Kidney tubule cell (primary cell): ENCODE measurements at places on chromosomes 6 and 20.
A peak's percentile ranks its signal among the peaks of the same experiment; 100 is the strongest.

GRCh38 chr20:23059001-23059400 is 9.5 kb upstream of the THBD start:
- no peak for DNase-seq

GRCh38 chr6:3221578-3221977 is 5.9 kb downstream of the TUBB2B start:
- no peak for DNase-seq

GRCh38 chr6:140572867-140573266 is 1198.4 kb upstream of the CITED2 start:
- no peak for DNase-seq

DNA sequence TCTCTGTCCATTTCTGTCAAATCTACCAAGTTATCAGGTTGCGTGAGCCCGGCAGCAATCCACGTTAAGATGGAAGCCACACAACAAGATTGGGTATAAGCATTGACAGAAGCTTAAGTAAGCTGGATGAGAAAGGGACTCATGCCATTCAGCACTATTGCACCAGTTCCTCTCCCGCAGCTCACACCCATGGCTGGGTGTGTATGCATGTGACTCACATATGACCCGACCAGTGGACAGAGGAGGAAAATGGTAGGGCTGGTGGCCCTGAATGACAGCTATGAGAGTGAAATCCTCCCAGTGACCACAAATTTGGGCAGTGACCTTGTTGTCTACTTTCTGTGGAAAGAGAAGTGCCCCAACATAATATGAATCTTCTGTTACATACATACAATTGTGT is 113.5 kb downstream of the OTOR start:
- no peak for DNase-seq

DNA sequence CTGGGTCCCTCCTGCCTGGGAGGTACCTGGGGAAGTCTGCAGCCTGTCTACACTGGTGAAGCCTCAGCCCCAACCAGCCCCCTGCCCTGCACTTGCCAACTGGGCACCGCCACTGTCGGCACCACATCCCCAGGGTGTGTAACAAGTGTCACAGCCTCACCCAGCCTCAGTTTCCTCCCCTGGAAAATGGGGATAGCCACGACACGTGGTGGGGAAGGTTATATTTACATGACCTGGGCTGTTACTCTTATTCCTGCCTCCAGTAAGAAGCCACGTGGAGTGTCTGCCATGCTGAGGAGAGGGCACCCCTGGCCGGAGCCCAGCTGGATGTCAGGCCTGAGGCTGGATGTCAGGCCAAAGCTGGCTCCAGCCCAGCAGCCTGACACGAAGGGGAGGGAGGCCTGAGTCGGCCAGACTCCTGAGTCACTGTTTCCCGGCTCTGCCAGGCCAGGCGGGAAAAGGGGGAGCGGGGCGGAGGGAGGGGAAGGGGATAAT is 44.9 kb downstream of the SNAI1 start:
- peak; percentile 86 for DNase-seq

DNA sequence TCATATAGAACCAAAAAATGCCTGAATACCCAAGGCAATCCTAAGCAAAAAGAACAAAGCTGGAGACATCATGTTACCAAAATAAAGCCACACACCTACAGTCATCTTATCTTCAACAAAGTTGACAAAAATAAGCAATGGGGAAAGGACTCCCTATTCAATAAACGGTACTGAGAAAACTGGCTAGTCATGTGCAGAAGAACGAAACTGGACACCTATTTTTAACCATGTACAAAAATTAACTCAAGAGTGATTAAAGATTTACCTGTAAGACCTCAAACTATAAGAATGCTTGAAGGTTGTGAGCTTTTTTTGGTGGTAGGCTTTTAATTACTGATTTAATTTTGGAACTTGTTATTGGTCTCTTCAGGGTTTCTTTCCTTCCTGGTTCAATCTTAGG is 236.0 kb upstream of the DEFB112 start:
- DNase-seq: no peak

DNA sequence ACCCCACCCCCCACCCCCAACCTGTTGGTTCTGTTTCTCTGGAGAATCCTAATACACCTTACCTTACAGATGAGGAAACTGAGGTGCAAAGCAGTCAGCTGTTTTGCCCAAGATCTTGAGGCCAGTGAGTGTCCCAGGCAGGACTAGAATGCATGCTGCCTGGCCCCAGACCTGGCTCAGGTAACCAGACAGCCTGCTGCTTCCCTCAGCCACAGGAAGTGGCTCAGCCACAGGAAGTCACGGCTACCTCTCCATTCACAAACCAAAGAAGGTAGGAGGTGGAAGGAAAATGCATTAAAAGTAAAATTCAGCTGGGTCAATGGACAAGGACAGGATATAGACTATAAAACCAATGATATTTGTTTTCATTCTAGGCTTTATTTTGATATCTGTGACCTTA is 517.6 kb downstream of the CD83 start:
- peak; percentile 52 for DNase-seq

GRCh38 chr6:152948150-152948768 is 34.6 kb downstream of the FBXO5 start:
- DNase-seq: peak; percentile 54

GRCh38 chr6:51398064-51398705 is 579.5 kb downstream of the TFAP2B start:
- no peak for DNase-seq

DNA sequence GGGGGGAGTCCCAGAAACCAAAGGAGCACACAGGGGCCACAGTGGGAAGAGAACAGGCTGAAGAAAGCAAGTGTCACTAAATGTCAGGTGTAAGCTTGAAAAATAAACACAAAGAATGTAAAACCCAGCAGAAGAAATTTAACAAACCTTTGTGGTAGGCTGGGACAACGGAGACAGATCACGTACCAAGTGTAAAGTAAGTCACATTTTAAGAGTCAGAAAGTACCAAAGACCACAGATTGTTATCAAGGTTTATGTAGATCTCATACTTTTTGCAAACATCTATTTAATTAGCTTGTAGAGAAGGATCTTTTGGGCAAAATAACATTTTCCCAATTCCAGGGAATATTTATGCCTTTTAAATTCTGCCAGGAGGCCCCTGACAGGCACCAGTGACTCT is 1.6 kb downstream of the CLIC5 start:
- DNase-seq: no peak

DNA sequence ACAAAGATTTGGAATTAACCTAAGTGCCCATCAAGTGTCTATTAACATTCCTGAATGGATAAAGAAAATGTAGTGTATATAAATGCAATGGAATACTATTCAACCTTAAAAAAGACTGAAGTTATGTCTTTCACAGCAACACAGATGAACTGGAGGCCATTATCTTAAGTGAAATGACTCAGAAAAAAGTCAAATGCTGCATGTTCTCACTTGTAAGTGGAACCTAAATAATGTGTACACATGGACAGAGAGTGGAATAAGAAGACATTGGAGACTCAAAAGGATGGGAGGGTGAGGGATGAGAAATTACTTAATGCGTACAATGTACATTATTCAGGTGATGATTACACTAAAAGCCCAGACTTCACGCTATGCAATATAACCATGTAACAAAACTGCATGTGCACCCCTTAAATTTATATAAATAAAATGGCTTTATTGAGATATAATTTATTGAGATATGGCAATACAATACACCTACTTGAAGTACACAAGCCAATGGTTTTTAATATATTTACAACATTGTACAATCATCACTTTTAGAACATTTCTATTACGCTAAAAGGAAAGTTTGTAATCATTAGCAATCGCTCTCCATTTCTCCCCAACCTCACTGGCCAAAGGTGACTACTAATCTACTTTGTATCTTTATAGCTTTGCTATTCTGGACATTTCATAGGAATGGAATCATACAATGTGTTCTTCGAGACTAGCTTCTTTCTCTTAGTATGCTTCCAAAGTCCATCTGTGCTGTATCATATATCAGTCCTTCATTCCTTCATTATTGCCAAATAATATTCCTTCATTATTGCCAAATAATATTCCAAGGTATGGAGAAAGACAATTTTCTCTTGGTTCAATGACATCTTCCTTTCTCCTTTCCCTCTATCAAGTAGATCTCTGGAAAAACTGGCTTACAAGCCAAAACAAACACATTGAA is 5.8 kb downstream of the STX7 start:
- DNase-seq: no peak

DNA sequence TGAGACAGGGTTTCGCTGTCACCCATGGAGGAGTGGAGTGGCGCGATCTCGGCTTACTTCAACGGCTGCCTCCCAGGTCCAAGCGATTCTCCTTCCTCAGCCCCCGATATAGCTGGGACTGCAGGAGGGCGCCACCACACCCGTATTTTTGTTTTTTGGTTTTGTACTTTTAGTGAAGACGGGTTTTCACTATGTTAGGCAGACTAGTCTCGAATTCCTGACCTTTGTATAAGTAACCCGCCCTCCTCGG is 115.4 kb upstream of the BTN3A2 start:
- no peak for DNase-seq

DNA sequence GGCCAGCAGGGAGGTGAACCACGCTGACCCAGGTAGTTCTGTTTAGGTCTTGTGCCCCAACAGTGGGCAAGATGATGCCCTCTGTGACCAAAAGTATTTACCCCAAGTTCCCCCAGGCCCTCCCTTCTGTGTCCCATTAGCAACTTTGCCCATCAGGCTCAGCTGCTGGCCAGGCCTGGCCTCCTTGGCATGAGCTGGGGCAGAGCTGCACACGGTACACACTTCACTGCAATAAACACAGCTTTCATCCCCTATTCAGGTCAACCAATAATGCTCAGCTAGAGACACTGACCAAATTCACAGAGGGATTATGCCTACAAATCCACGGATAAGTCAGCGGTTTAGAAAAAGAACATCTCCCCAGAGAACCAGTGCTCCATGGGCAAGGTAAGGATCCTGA is 103.7 kb downstream of the SLC23A2 start:
- DNase-seq: no peak

- DNase-seq: peak; percentile 29
Measured at GRCh38 chr6:39209360-39209811, 19.9 kb downstream of the KCNK5 start.

GRCh38 chr6:157600807-157601206 is 219.8 kb downstream of the ZDHHC14 start:
- no peak for DNase-seq

DNA sequence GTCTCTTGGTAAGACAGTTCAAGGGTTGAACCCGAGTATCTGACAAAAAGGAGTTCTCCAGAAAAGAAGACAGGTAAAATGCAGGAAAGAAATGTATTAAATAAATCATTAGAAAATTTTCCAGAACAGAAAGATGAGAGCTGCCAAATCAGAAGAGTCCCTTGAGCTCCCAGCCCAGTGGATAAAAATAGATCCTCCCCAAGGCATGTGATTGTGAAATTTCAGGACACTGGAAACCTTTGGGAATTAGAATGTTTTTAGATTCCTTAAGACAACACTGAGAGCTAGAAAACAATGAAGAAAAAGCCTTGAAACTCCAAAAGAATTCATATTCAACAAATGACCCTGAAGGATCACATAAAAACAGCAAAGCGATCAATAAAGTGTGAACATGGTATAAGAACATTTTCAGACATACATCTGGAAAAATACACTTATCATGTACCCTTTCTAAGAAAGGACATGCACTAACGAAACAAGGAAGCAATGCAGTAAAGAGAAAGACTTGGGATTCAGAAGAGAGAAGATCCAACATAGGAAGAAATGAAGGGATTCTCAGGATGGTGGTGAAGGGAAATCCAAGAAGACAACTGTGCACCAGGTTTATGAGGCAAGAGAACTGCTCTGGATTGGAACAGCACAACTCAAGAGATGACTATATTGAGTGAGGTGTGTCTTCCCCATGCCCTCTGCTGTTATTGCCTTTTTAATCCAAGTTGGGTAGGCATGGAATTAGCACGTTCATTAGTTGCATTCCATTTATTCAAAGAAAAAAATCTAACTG is 390.4 kb downstream of the SYNE1 start:
- no peak for DNase-seq

DNA sequence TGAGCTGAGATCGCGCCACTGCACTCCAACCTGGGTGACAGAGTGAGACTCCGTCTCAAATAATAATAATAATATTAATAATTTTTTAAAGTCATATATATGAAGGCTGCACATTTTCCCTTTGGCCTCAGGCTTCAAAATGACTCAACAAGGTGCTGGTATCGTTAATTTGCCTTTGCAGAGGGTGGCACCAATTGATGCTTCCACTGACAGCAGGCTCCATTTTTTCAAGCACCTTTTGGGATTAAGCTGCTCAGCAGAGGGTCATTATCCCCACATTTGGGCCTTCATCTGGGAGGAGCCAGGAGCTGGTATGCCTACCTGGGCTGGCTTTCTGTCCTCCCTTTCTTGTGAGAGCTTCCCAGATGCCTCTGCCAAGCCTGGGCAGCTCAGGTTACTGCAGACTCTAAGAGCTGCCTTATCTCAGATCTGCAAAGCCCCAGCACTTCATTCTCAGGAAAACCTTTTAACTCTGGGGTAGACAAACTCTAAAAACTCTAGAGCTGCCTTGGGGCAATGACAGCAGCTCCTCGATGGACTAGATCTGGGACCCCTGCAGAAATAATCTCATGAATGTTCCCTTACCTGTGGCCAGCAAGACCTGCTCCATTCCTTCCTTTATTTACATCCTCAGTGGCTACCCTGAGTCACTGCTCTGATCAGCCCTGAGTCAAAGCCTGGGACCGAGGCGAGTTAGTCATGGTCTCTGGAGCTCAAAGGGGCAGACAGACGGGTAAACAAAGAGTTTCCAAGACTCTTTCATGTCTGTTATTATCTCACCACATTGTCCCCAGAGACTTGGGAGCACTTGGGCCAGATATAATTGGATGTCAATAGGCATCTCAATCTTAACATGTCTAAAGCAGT is 80.0 kb upstream of the EYA2 start:
- peak; percentile 89 for DNase-seq

GRCh38 chr6:111601886-111602285 is 3.8 kb downstream of the TRAF3IP2 start:
- DNase-seq: no peak

GRCh38 chr20:19973961-19974629 is 43.1 kb upstream of the NAA20 start:
- peak; percentile 67 for DNase-seq

DNA sequence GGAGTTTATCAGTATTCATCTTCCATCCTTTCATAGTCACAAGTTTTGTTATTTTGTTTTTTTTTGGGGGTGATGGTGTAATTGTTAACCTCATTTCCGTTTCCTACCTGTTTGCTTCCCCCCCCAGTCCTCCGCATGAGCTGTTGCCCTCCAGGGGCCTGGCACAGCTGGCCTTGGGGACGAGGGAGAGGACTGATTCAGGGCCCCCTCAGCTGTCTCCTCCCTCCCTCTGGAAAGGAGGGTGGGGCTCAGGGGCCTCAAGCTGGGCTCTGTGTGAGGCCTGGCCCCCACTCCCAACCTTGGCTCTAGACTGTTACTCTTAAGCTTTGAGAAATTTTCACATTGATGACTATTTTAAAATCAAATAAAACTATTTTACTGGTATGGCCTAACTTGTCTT is 4.0 kb downstream of the LRRC73 start:
- DNase-seq: no peak

DNA sequence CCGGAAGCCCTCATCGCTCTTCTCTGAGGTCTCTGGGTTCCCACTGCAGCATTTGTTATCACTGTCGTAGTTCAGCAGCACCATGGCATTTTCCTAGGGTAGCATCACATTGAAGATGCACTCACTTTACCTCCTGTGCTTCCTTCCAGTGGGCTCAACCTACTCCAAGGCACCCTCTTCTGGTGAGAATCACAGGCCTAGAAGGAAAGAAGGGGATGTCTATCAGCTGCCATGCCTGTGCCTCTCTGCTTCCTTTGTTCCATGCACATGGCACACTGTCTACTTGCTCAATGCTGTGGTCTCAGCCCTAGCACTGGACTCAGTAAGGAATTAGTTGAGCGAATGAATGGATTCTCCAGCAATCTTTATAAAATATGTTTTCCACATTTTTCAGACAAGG is 22.6 kb downstream of the CST4 start:
- DNase-seq: no peak
